ENCODE measurements at places on chromosomes 7 and 10.

DNA sequence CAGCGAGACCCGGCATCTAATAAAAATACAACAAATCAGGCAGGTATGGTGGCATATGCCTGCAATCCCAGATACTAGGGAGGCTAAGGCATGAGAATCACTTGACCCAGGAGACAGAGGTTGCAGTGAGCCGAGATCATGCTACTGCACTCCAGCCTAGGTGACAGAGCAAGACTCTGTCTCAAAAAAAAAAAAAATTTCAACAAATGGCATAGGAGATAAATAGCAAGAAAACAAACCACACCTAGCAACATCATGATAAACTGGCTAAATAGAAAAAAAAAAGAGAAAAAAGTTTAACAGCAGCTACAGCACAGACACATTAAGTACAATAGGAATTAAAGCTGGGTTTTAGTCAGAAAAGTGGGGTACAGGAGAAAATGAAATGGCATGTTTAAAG, 1034.6 kb upstream of the LRRN3 start:
- DNase-seq, result no peak

DNA sequence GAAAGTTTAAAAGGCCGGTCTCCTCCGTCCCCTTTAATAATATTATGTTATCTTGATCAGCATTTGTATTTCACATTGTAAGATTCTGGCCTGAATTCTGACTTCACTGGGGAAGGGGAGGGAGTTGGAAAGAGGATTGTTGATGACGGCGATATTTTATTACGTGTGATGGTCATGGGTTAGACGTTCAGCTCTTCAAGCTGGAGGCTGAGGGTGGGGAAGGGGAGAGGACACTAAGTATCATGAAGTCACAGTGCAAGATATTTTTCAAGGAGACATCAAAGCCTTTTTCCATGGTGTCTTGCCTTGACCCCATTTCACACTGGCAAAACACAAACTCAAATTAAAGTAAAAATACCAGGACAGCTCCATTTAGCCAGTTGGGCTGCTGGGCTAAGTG, 126.7 kb downstream of the WDR11 start:
- DNase-seq, result no peak

DNA sequence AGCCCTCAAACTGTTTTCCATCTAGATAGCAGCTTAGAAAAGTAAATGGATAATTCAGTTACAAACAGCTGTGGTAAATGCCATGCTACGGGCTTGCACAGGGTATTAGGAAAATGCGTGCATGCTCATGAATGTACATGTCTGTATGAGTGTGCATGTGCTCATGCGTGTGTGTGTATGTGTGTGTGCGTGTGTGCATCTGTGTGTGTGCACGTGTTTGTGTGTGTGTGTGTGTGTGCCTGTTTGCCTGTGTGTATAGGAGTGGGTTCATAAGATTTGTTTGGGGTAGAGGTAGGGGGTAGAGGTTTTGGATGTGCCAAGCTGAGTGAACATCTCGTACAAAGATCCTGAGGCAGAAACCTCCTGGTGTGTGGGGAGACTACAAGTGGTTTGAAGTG, 52.9 kb downstream of the AOAH start:
- no peak for DNase-seq

DNA sequence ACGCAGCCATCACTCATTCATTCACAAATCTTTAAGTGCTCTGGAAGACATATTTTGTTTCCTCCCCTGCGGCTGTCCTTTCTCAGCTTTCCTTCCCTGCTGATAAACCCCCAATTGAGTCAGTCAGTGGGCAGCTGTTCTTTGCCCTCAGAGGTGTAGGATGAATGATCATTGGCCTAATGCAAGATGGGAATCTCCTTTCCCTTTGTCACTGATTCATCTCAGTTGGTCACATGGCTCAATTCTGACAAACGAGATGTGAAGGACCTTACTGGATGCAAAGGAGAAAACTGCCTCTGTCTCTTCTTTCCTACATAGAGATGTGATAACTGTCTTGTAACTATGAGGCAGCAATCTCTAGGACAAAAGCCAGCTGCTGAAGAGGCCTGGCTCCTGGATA, 44.6 kb downstream of the COL28A1 start:
- DNase-seq, result no peak

DNA sequence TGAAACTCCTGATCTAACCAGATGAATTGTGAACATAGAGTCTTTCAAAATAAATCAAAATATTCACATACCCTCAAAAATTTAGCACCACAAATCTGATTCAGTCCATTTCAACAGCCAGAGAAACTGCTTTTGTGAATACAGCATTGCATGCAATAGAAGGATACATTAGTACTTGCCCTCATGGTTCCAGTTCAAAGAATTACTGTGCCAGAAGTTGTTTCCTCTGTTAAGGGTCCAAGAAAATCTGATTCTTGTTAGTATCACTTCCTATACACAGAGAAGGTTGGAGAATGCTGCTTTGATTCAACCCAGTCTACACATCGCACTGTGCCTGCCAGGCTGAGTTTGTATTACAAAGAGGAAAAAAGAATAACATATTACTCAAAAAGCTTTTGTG, 115.6 kb downstream of the TFEC start:
- no peak for DNase-seq

GRCh38 chr10:78513330-78513729, 479.7 kb downstream of the RPS24 start:
- no peak for DNase-seq

DNA sequence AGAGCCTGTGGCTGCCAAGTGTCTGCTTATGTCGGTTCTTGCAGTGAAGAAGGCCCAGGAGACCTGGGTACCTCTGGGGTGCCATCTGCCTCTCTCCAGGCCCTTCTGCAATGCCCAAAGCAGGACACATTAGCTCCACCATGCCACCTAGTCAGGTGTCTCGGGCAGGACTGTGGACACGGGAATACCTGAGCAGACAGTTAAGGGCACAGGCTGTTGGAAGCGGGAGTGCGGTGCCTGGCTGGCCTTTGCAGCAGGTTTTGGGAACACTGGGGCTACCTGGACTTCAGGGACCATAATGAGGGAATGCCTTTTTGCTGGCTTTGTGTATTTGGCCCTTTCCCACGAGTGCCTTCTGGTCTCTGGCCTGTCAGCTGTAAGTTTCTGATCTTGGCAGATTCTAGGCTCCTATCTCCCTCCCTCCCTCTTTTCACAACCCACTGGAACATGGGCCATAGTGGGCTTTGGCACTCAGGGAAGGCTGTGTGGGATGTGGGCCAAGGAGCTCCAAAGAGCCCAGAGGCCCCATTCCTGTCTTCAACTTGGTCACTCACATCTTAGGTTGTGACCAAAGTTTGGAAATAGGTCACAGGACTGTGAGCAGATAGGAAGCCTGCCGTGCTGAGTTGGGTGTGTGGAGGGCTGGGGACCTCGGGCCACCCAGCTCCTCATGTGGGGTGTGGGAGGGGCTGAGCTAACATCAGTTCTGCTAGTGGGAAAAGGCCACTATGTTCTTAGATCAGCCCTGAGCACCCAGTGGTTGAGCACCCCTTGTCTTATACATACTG, 41.5 kb upstream of the CXCL12 start:
- no peak for DNase-seq

GRCh38 chr10:93579089-93579488, 12.6 kb downstream of the FFAR4 start:
- DNase-seq, result no peak

DNA sequence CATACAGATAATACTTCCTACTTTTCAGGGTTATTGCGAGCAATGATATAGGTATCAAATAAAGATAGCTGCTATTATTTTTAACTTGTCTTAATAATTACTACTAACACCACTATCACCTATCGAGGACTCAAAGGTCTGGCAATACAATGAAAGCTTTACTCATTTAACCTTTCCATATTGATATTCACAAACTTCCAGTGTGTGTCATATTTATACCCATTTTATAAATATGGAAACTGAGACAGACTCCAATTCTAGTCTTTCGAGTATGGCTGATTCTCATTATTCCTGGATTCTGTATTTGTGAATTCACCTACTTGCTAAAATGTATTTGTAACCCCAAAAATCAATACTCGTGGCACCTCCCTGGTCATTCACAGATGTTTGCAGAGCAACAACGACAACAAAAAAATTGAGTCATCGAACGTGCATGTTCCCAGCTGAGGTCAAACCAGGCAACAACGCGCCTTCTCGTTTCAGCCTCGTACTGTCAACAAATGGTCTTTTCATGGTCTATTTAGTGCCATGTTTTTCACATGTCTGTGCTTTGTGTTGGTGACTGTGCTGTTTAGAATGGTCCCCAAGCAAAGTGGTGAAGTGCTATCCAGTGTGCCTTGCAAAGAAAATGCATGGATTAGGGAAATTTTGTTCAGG, 51.7 kb downstream of the SMURF1 start:
- no peak for DNase-seq

- DNase-seq, result no peak
Observed at GRCh38 chr10:124357561-124357885, 61.2 kb downstream of the OAT start.

GRCh38 chr10:93198401-93199131, 124.9 kb downstream of the CYP26A1 start:
- DNase-seq, result no peak

DNA sequence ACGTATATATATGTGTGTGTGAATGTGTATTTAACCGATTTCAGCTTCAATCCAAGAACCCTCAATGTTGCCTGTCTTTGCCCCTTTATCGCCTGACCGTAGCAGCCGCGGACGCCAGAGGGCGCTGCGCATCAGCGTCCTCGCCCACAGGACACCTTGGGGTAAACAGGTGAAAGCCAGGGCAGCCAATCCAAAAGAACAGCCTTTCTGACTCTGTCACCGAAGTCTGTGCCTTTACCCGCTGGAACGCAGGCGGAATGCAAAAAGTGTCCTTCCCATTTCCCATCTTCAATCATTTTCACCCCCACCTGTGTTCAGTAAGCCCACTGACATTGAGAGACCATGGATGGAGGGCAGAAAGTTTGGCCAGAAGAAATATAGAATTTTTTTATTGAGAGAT, 3.6 kb downstream of the NXPH1 start:
- peak; percentile 3 for DNase-seq

- no peak for DNase-seq
Observed at GRCh38 chr10:34966451-34966850, 123.7 kb downstream of the CUL2 start.

DNA sequence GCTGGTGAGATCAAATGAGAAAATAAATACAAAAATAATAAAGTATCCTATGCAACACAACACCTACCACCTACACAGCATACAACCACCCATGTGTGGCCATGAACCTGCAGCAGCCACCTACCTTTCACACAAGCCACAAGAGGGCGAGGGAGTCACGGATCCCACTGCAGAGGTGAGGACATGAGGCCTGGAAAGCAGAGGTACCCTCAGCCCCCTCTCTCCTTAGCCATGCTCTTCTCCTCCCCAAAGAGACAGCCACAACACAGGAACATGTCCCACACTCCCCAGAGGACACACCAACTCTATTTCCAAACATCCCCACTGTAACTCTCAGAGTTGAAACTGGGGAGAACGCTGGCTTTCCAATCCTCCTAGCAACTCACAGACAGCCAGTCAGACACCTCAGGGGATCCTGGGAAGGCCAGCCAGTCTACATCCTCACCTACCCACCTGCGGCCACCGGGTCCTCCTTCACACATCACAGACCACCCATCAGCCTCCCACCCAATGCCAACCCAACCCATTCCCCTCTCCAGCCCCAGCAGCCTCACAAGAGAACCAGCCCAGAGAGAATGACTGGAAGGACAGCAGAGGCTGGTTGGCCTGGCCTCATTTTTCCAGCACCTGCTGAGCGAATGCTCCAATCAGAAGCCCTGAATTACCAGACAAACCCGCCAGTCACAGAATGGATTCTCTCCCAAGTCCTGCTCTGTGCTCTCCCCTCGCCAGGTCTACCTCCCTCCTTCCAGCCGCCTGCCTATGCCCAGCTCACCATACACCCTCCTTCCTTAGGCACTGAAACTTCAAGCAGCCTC, 18.4 kb downstream of the DLG5 start:
- no peak for DNase-seq

GRCh38 chr10:129934196-129934925, 29.7 kb downstream of the EBF3 start:
- DNase-seq, result no peak

DNA sequence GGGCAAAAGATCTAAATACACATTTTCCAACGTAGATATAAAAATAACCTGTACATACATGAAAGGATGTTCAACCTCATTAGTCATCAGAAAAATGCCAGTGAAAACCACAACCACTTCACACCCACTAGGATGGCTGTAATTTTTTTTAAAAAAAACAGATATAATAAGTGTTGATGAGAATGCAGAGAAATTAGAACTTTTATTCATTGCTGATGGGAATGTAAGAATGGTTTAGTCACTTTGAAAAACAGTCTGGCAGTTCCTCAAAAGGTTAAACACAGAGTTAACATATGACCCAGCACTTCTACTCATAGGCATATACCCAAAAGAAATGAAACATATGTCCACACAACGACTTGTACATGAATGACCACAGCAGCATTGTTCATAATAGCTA, 32.3 kb upstream of the PRKCQ start:
- DNase-seq, result peak; percentile 17

DNA sequence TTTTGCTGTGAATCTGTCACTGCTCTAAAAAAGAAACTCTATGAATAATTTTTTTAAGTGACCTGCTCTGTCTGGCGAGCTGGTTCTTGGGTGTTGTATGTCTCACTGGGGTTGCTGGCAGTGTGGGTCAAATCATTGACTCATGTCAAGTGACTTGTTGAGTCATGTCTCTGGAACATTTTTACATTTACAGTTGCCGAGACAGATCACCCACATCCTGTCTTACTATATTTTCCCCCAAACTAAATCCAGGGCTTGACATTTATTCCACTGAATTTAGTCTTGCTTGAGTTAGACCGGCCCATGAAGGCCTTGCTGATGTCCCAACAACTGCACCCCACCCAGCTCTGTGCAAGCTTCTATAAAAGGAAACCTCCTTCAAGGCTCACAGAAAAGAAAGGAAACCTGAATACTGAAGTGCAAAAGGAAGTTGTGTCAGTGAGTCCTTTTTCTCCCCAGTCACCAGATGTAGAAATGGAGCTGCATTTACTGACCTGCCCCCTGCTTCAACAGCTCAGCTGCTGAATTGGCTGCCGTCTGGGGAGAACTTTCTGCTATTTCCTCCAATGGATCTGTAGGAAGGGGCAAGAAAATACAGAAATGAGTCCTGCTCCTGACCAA, 290.3 kb downstream of the TNS3 start:
- no peak for DNase-seq

DNA sequence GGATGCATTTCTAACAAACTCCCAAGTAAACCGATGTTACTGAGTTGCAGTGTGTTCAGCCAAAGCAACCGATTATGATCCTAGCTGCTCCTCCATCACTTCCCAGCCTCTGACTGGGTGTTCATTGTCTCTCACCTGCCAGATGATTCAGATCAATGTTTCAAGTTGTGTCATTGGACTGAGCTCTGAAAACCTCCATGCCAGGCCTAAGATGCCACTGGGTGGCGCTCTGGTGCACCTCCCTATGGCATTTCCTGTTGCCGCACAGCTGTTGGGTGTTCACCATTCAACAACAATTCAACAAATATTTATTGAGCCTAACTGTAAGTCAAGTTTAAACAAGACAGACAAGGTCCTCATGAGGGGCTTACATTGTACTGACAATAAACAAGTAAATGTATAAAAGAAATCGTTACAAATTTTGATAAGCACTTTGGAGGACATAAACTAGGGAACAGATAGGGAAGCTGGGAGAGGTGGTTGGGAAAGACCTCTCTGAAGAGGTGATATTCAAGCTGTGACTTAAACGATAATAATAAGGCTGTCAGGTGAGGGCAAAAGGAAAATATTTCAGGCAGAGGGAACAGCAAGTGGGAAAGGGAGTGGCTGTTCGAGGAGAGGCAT, 22.8 kb downstream of the RGR start:
- DNase-seq, result peak; percentile 68

Measured in effector memory CD8-positive, alpha-beta T cell (primary cell).